ENCODE measurements at places on chromosomes 4 and X.

DNA sequence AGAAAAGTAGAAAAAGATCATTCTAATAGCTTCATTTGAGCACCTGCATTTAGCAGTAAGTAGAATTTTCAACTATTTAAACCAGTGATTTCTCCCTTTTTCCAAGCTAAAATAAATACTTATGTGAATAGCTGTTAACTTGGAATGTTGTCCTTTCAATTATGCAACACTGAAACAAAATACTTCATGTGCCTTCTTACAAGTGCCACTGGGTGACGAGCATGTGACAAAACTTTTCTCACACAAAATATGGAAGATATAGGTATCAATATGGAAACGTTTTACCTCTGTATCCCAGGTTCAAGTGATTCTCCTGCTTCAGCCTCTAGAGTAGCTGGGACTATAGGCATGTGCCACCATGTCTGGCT, 708.3 kb downstream of the STIM2 start:
- no peak for DNase-seq

DNA sequence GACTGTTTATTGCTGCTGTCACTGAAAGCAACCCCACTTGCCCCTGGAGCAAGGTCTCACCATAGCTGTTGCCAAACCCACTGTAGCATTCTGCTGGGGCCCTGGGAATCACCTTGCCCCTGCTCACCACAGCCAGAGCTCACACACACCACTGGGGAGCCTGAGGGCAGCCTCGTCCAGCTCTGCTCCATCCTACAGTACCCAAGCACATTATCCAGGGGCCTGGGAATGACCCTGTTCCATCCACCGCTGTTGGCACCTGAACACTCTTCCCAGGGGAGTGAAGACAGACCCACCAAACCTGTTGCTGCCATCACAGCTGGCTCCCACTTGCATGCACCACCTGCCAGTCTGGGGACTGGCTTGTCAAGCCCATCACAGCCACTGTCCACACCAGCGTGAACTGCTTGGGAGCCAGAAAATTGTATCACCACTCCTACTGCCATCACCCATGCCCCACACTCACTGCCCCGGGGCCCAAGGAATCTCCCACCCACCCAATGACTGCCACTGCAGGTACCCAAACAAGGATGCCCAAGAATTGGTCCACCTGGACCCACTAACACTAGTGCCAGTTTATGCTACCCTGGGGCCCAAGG, 811.3 kb downstream of the KLHL13 start:
- no peak for DNase-seq

DNA sequence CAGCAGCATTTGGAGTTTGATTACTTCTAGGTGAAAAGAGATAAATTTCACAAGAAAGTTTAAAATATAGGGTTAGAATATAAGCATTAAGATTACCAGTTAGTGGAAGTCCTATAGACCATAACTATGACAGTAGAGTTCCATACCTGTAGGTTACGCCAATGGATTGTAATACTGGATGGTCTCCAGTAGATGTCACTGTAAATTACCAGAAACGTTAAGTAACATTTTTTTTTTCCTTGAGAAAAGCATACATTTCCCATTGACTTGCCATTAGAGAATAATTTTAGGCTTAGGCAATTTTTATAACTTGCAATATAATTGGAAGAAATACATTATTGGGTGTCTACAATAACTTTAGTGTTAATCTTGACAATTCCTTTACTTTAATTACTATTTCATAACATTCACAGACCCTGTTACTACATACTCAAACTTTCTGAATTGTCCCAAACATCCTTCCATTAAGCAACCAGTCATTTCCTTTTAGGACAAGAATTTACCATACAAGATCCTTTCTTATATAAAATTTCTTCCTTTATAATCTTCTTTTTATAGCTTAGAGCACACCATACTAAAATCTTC, 304.1 kb upstream of the TECRL start:
- DNase-seq, result peak; percentile 45

DNA sequence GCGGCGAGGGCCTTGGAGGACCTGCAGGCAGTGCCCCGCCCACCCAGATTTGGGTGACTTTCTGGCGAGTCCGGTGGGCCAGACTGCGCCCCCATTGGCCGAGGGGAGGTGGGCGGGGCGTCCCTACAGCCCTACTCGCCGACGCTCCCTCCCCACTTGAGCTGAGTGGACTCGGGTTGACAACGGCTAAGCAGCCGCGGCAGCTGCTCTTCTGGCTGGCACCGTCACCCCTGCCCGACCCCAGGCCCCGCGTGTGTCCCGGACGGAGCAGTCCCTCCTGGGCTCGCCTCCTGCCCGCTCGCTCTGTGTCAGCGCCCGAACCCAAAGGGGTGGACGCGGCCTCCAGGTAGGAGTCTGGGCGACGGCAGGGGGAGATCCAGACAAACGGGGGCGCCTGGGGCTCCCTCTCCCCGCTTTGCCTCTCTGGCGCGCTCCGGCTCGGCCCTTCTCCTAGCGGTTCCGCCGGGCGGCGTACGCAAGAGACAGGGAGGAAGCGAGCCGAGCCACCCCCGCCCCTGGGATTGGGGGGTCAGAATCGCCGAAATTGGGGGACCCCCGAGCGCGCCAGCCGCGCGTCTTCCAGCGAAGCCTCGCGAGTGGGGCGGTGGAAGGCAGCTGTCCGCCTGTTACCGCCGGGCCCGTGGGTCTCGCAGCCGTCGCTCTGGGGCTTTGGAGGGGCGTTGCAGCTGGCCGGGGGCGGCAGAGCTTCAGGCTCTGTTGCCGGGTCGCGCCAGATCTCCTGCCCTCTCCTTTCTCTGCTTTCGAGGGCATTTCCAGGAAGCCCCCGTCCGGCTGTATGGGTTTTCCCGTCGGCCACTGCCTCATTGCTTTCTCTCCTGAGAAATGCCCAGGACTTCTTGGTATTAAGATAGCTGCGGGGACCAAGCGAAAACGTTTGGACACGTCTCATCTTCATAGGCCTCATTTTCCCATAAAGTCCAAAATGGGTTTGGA, 46.3 kb downstream of the STARD8 start:
- peak; percentile 31 for DNase-seq

- DNase-seq, result no peak
Observed at GRCh38 chr4:9889306-9889705, 107.9 kb downstream of the DRD5 start.

GRCh38 chrX:149881081-149881711, at the start of gene MAGEA8:
TSS of gene MAGEA8 (plus strand) at chrX:149881183. CDS start at chrX:149884273, 3,090 bp downstream.
- DNase-seq, result no peak

DNA sequence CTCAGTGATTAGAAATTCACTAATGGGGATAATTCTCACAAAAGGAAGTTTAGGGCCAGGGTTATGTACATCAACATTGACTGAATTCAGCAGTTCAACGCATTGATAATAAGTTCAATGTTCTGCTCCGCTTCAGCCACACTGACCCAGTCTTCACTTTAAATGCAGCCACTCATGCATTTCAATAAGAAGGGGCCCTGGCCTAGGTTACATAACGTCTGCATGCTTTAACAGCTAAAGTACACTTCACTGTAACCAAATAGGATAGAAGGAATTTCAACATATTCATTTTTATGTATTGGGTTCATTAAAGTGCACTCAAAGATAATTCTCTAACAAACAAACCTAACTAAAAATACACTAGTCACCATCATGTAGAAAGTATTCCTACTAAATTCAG, 12.8 kb upstream of the TSPAN7 start:
- no peak for DNase-seq

- no peak for DNase-seq
Observed at GRCh38 chrX:103678199-103678993, 8.1 kb downstream of the MORF4L2 start.

GRCh38 chr4:1792832-1793495, at the start of gene FGFR3:
TSS of gene FGFR3 (plus strand) at chr4:1793293. CDS start at chr4:1793935, 642 bp downstream.
- DNase-seq, result no peak

GRCh38 chr4:36242629-36243354, 1.5 kb downstream of the ARAP2 start:
- no peak for DNase-seq

DNA sequence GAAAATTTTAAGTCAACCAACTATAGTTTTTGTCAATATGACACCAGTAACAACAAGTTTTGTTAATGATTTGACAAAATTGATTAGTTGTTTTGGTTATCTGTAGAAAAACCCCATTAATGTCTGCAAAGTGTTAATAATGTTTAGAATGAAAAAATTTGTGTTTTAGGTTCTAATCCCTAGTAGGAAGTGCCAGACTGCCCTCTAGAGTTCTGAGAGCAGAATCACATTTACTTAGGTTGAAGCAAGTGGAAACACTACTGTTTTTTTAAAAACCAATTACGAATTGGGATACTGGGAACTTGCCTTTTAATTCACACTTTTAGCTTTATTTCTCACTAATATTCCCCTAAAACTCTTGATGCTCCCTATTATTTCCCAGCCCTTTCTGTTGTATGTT, 101.1 kb upstream of the CYLC1 start:
- peak; percentile 6 for DNase-seq

DNA sequence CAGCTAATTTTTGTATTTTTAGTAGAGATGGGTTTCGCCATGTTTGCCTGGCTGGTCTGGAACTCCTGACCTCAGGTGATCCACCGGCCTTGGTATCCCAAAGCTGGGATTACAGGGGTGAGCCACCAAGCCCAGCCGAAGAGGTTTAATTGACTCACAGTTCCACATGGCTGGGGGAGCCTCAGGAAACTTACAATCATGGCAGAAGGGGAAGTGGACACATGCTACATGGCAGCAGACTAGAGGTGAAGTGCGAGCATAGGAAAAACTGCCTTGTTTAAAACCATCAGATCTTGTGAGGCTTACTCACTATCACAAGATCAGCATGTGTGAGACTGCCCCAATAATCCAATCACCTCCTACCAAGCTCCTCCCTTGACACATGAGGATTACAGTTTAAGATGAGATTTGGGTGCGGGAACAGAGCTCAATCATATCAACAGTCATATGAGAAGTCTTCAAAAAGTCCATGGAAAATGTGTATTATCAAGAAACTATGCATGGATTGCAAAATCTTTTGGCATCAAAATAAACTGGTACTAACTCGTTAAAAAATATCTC, 25.8 kb upstream of the RPL39 start:
- DNase-seq, result peak; percentile 35

GRCh38 chr4:141346144-141346543, 125.4 kb downstream of the ZNF330 start:
- DNase-seq, result peak; percentile 82

GRCh38 chrX:31266203-31267076, 194.6 kb upstream of the FTHL17 start:
- peak; percentile 27 for DNase-seq

DNA sequence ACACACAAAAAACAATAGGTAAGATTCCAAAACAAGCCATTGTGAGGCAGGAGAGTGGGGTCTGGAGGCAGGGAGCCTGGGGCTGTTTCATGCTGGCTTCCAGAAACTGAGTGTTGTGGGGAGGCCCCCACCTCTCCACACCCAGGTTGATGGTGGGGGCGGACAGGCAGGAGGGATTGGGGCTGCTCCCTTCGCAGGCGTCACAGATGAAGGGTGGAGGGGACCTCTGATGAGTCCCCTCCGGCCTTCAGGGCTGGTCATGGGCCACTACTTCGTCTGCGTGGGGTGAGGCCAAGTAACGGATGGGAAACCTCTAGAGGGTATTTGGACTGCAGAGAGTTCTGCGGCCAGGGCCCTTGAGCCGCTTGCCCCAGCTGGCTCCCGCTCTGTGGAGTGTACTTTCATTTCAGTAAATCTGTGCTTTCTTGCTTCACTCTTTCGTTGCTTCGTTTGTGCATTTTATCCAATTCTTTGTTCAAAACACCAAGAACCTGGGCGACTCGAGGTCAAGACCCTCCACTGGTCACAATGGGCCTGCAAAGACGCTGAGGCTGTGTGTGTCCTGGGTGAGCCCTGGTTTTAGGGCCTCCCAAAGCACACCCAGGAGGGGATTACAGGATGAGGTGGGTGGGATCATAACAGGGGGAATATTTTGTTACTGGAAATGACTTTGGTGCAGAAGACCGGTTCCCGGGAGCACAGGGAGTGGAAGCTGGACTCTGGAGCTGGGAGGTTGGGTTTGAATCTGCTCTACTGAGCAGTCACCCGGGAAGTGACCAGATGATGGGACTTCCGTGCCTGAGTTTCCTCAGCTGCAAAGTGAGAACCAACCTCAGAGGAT, 83.7 kb upstream of the ADRA2C start:
- DNase-seq, result no peak

DNA sequence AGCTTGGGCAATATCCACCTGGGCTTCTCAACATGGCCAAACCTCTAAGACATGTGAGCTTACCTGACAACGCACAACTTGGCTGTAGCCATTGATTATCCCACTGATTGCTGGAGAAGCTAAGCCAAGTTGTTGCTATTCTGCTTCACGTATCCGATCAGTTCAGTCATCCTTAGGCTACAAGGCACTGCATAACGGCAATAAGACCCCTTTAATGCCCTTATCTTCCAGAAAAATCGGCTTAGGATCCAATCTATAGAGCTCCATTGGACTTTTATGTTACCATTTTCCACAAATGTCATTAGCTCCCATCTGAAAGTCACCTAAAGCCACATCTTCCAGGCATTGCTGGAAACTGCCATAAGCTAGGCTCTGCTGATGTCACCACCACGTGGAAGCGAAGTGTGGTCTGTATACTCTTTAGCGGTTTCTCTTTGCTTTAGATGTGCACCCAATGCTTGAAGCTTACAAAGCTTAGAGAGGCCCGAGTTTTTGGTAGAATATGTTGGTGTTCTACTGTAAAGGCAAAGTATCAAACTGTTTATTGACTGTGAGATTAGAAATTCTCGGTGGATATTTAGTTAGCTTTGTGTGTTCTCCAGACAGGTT, 163.1 kb downstream of the CPE start:
- no peak for DNase-seq

DNA sequence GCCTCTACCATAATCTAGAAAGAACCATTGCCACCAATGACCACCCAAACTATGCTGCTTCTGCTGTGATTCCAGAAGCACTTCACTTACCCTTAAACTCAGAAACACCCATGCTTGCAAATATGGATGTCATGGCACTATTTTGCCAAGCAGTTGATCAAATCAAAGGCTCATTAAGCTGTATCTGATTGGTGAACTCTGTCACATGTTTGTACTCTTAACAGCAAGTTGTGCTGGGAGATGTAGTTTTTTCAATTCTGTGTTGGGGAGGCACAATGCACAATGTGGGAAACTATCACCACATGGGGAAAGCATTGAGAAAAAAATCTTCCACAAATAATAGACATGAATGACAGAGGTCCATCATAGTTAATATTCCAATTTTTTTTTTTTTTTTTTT, 19.2 kb upstream of the SPCS3 start:
- DNase-seq, result no peak

DNA sequence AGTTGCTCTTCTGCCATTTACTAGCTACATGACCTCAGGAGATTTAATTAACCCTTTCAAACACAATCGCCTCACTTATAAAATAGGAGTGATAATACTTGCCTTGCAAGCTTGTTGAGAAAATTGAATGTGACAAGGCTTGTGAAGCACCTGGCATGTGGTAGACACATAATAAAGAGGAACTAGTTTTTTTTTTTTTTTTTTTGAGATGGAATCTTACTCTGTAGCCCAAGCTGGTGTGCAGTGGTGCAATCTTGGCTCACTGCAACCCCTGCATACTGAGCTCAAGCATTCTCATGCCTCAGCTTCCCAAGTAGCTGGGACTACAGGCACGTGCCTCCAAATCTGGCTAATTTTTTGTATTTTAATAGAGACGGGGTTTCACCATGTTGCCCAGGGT, 73.7 kb upstream of the STIM2 start:
- DNase-seq, result no peak

- DNase-seq, result no peak
Observed at GRCh38 chrX:120692319-120692718, 62.5 kb upstream of the C1GALT1C1 start.
